ENCODE measurements at places on chromosomes 7 and 10.

GRCh38 chr7:30796105-30796869, 25.1 kb downstream of the MINDY4 start:
- no peak for DNase-seq

DNA sequence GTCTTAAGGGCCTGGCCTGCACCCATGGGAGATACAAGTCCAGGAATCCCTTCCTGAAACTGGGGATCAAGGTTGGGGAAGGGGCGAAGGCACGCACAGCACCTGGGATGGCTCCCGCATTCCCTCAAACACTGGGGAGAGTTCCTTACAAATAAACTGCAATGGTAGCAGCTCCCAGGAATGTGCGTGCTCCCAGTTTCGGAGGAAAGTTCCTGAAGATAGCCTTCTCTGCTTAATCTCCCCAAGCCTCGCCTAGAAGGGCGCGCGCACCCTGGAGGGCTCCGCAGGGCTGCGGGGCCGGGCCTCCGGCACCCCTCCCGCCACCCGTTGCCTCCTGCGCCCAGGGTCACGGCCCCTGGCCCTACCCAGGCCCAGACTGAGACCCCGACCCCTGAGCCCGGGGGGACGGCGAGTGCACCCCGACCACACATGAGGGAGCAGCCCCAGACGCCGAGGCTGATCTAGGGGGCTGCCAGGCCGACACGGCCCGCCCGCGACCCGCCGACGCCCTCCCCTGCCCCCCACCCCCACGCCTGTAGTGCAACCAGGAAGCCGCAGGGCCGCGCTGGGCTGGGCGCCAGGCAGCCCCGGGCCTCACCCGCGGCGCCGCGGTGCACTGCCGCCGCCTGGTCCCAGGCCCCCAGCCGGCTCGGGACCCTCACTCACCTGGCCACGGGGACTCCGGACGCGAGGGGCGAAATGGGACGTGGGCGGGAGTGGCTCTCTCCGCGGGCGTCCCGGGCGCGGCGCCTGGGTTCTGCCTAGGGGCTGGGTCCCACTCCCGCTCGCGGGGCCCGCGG, 460 bp downstream of the ANXA11 start:
- no peak for DNase-seq

GRCh38 chr7:96400518-96400917, 78.6 kb upstream of the SLC25A13 start:
- no peak for DNase-seq

DNA sequence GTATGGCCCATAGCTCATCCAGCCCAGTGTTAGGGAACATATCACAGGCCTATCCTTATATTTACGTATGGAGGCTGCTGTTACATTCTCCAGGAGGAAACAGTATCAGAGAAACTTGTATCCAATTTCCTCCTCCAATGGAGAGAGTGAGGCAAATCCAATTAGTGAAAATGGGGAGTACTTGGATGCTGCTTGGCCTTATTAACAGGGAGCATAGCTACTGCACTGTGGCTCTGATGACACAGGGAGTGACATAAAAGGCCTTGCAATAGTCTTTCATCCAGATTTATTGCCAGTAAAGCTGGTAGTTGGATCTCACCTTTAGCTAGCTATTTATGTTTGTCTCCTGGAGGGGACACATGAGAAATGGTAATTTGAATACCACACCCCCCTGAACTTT, 313.2 kb upstream of the MTPN start:
- DNase-seq = no peak

DNA sequence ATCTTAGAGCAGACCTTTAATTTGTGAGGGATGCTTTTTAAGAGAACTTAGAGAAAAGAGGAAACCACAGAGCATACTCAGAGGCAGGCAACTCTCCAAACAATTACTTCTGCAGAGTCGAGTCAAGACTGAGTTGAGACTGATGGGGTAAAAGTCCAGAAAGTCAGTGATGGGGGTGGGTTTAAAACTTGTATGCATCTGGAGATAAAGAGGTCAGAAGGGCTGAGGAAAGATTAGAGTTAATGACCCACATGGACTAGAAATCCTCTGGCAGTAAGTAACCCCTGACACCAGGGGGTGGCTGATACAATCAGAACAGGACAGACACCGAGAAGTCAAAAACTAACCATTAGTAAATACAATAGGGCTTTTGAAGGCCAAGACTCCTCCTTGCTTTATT, 42.4 kb upstream of the SEPTIN7 start:
- no peak for DNase-seq

Data from stimulated activated CD8-positive, alpha-beta memory T cell treated with anti-CD3 and anti-CD28 coated beads, Interleukin-2, amount 100 ng/mL, for 1 hour (primary cell).